GM04504 (cell line): ENCODE measurements at places on chromosomes 16 and 17.

DNA sequence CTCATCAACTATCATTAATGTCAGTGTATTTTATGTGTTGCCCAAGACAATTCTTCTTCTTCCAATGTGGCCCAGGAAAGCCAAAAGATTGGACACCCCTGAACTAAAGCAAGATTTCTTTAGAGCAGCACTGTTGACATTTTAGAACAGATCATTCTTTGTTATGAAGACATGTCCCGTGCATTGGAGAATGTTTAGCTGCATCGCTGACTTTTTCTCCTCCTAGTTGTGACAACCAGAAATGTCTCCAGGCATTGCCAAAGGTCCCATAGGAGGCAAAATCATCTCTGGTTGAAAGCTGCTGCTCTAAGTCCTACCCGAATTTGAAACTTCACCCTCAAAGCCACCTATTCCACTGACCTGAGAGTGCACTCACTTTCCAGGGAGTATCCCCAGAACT lies 62.7 kb upstream of the IRX6 start:
- DNase-seq, result no peak

DNA sequence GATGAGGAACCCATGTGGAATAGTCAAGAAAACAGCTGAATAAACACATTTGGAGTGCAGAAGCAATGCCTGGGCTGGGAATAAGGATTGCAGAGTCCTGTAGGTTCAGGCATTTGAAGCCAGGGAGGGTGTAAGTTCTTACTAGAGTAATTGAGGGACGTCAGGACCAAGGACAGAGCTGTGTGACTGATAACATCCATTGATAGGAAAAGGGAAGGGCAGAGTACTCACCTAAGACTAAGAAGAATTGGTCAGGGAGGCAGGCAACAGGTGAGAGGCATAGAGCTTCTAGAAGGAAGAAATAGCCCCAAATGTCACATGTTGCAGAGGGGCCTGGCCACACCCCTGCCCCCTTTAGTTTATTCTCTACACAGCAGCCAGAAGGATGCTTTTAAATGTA lies 79.8 kb upstream of the TMEM132E start:
- no peak for DNase-seq

GRCh38 chr17:47368262-47368661 lies 44.5 kb downstream of the EFCAB13 start:
- no peak for DNase-seq

DNA sequence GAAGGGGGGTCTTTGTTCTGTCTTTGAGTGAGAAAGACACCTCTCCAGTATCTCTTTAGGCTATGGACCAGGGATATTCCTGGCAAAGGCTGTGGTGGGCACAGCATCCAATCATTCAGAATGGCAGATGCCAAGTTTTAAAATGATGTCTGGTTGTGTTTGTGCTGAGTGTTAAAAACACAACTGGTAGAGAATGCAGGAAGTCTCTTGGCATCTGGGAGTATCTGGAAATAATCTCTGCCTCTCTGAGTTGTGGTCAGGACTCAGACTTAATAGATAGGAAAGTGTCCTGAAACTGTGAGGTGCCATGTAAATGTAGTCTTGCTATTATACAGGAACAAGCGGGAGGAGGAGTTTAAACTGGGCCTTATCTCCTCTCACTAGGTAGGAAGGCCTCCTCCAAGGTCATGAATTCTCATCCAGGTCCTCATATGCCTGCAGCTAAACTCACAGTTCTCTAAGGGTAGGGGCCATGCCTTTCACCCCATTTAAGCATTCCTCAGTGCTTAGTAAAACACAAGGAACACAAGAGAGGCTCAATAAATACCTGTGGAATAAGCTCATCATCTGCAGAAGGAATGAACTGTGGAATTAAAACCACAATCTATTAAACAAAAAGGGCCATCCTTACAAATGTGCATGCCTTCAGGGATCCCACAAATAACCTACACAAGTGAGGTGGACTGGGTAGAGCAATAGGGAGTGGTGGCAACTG lies 317.6 kb downstream of the CBLN1 start:
- peak; percentile 79 for DNase-seq

DNA sequence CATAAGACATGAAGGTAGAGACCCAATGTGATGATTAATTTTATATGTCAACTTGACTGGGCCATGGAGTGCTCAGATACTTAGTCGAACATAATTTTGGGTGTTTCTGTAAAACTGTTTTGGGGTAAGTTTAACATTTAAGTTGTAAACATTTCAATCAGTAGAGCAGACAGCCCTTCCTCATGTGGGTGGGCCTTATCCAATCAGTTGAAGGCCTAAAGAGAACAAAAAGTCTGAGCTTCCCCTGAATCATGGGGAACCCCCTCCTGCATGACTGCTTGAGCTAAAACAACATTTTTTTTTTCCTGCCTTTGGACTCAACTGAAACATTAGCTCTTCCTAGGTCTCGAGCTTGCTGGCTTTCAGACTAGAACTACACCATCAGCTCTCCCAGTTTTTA lies 327.3 kb upstream of the SOX9 start:
- no peak for DNase-seq

- no peak for DNase-seq
These were observed 6.7 kb downstream of the NTHL1 start for GRCh38 chr16:2040787-2041522.

DNA sequence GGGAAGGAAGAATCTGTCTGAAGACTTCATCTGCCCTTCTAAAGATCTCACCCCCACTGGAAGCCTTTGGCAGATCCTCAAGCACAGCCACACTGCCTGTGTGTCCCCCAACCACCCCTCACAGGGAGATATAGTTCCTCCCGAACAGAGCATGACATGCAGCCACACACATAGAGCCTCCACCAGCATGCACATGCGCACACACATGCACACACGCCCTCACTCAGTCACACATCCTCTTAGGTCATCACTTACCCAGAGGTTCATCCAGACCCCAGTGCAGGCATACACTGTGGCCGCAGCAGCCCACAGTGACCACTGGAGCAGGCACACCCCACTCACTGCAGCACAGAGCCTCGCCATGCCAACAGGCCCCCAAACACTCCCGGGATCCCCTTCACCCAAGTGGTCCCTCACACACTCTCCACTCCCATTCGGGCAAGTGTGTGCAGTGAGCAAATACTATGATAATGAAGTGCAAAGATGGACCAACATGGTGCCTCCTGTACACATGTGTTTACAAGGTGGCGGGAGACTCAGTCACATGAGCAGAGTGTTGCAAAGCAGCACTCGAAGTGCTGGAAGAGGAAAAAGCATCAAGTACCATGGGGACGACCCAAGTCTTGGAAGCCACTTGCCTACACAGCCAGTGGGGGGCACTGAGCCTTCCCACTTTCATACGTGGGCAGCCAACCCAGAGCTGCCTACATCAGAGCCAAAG lies 17.0 kb upstream of the SP6 start:
- no peak for DNase-seq

DNA sequence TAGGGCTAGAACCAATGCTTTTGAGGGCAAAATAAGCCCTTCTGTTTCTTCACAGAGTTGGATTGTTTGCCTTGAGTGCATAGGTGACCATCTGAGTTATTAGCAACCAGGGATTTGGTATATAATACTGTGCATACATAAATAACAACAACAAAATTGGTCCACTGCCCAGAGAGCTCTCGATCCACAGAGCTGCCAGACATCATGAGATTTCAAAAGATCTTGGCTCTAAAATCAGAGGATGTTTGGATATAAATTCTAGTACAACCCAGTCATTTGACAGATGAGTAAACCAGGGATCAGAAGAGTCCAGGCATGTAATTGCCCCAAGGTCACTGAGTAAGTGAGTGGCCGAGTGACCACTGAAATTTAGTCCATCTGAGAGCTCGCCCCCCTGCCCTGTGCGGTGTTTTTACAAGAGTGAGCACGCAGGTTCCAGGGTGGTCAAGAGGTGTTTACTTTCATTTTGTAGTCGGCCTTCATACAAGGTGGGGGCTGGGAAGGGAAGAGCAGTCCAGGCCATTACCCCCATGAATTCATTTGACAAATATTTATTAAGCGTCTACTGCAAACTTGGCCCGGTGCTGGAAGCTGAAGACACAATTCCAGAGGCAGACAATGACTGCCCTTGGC lies 1.8 kb upstream of the MT2A start:
- peak; percentile 90 for DNase-seq

DNA sequence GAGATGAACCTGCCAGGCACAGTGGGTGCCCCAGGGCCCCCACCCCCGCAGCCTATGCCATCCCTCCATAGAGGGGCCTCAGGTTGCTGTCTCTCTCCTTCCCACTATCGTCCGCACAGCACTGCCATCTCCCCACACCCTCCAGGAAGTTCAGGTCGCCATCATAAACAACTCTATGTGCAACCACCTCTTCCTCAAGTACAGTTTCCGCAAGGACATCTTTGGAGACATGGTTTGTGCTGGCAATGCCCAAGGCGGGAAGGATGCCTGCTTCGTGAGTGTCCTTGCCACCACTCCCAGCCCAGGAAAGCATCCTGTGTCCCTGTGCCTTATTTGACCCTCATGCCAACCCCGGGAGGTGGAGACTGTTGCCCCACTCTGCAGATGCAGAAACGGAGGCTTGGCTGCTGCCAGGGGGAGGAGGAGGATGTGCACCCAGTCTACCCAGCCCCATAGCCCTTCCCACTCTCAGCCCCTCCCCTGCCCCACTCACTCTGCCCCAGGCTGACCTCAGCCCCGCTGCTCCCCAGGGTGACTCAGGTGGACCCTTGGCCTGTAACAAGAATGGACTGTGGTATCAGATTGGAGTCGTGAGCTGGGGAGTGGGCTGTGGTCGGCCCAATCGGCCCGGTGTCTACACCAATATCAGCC lies 3.9 kb downstream of the PRSS21 start:
- no peak for DNase-seq

GRCh38 chr16:64292953-64293352 lies 828.9 kb downstream of the CDH11 start:
- no peak for DNase-seq

DNA sequence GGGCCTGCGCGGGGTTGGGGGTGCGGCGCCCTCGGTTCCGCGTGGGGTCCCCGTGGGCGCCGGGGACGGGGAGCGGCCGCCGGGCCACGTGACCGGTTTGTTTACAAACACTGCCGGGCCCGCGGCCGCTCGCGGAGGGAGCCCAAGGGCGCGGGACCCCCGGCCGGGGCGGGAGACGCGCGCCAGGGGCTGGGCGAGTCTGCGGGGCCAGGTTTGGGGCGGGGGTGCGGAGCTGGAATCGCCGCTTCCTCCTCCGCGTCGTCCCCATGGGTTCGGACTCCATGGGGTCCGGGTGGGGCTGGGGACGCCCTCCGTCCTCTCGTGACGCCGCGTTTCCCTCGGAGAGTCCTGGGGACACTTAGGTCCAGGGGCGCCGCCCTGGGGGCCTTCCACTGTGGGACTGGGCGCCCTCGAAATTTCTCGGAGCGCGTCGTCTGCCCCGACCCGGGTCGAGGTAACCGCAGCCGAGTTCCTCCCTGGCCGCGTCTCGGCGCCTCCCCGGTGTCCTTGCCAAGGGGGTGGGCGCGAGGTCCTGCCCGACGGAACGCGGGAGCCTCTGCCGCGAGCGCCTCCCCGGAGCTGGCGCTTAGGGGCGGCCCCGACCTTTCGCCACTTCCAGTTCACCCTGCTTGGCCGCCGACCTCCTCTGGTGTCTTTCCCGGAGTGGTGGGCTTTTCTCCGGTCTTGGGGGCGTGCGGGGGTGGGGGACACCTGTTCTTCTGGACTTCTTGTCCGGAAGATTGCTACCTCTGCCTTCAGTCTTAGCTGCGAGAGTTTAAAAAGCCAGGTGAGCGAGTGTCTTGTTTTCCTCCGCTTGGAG lies 684 bp downstream of the YPEL2 start:
- DNase-seq, result no peak

DNA sequence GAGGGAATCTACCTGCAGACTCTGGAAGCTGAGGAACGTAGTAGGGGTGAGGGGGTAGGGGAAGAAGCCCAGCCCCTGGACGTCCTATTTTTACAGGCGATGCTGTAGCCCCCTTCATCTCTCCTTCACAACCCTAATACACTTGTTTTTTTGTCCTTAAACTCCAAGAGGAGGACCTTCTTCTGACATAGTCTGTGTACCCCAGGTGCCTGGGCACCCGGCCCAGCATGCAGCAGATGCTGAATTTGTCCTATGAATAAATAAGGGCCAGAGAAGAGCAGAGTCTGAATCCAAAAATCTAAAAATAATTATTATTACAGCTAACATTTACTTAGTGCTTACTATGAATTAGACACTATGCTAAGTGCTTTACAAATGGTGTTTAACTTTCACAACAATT lies 5.1 kb downstream of the KIF18B start:
- DNase-seq, result no peak

GRCh38 chr16:30350134-30350871 lies 4.8 kb downstream of the CD2BP2 start:
- DNase-seq, result no peak

DNA sequence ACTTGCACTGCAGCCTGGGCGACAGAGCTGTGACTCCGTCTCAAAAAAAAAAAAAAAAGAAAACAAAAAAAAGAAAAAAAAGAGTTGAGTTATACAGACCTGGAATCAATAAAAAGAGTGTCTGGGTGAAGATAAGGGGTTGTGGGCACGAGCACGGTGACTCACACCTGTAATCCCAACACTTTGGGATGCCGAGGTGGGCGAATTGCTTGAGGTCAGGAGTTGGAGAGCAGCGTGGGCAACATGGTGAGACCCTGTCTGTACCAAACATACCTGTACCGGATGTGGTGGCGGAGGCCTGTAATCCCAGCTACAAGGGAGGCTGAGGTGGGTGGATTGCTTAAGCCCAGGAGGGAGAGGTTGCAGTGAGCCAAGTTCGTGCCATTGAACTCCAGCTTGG lies 1.3 kb upstream of the TRAP1 start:
- no peak for DNase-seq

- peak; percentile 59 for DNase-seq
These were observed 4.8 kb upstream of the ITGA3 start for GRCh38 chr17:50051082-50051576.

DNA sequence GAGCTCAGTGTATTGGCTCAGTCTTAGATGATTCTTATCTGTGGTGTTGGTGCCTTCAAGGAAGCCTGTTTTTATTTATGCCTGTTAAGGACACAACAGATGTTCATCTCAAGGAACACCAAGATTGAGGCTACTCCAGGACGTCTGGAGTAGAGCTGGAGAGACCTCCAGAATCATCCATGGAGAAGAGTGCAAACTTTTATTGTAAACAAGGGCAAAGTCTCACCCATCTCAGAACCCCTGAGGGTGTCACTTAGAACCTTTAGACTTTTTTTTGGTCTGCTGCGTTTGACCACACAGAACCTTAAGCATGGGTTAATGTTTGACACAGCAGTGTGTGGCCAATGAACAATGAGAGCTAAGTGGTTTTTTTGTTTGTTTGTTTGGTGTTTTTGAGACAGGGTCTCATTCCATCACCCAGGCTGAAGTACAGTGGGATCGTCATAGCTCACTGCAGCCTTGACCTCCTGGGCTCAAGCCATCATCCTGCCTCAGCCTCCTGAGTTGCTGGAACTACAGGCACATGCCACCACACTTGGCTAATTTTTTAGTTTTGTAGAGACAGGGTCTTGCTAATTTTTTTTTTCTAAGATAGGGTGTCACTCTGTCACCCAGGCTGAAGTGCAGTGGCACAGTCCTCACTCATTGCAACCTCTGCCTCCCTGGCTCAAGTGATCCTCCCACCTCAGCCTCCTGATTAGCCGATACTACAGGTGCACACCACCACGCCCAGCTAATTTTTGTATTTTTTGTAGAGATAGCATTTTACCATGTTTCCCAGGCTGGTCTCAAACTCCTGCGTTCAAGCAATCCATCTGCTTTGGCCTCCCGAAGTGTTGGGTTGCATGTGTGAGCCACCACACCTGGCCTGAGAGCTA lies 16.3 kb downstream of the SLC47A1 start:
- DNase-seq, result no peak
